ENCODE measurements at places on chromosomes 16 and 17.
A peak's percentile ranks its signal among the peaks of the same experiment; 100 is the strongest.

DNA sequence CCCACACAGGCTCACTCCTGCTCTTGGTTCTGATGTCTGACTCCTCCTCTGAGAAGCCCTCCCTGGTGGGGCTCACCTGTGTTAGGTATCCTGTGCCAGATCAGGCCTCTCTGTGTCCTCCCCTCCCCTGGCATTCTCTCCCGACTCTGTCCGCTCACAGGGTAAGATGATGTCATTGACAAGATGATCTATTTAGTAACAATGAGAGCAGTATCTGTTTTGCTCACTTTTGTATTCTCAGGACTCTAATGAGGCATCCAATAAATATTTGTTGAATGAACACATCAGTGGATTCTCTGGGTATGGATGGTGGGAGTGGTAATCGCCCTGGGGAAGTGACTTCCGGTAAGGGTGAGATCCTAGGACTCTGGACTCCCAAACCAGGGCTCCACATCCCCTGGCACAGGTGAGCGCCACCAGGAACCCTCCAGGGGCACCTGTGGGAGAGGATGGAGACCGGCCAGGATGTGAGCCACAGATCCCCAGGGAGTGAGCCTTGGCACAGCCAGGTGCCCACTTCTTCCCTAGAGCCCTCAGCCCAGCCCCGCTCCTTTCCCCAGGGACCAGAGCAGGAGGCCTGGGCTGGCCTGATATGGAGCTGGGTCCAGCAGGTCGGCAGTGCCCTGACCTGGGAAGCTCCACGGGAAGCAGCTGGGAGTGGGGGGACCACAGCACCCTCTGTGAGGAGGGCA lies 5.4 kb upstream of the HAP1 start:
- no peak for DNase-seq

DNA sequence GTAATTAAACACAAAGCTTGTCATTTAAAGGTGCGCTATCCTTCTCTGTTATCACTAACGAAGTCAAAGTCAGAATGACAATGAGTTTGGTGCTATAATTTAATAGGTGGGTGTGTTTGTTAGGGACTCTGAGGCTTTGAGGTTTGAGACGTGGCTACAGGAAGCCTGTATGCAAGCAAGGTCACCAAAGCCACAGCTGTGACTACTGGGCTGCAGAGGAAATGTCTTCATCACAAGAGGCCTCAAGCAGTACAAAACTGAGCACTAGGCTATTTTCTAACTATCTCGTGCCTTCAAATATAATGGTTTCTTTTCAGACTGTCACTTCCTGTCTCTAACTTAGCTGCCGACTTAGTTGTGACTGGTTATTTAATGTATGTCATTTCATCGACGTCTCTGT lies 141.2 kb downstream of the AATF start:
- DNase-seq: peak; percentile 72

- no peak for DNase-seq
Measured at GRCh38 chr17:75231741-75232464, 26.4 kb downstream of the NUP85 start.

DNA sequence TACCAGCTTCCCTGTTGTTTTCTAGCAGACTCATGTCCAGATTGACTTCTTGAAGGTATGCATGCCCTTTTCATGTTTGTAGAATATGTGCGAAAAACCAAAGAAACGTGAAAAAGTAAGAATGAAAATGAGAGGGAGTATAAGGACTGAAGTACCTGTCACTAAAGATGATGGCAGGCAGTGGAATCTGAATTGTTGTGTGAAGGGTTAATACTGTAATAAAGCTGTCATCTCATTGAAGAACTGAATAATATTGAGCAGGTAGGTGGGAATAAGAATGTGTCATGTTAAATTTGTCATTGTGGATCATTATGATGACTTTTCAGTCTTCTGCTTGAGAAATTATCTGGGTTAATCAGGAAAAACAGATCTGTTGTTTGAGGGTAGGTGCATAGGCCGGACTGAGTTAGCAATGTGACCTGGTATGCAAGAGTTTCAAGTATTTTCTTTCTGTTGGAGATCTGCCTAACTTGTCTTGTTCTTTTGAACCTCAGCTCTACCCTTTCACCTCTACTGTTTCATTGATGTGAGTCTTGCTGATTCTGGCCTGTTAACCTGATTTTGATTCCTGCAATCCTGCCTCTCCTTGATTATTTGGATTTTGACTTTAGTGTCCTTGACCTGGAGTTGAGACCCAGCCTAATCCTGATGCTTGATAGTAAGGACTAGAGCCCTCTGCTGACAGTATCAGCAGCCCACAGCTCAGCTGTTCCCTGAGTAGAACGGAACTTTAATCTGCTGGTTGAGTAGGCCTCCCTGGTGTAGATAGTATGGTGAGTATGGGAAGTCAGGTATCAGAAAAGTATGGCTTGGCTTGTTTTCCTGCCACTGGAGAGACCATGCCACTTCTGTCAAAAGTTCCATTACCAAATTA lies 64.6 kb downstream of the MAP2K4 start:
- no peak for DNase-seq

DNA sequence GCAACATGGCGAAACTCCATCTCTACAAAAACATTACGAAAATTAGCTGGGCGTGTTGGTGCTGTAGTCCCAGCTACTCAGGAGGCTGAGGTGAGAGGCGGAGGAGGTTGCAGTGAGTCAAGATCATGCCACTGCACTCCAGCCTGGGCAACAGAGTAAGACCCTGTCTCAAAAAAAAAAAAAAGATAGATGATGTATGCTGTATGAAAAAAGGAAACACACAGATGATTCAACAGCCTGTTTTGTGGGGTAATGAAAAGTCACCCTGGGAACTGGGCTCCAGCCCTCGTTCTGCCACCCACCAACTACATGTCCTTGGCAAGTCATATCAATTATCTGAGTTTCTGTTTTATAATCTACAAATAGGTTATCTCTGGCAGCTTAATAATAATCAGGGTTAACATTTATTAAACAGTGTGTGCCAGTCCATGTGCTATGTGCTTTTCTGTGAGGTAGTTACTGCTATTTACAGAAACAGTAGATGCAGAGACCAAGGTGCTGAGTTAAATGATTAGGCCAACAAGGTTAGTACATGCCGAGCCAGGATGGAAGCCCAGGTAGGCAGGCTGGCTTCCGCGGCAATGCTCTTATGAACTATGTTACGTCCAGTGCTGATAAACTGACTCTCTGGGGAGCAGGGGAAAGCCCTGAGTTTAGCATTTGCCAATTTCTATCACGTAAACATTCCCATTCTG lies 1.1 kb downstream of the G6PC1 start:
- no peak for DNase-seq

- peak; percentile 66 for DNase-seq
Measured at GRCh38 chr16:17224879-17225281, 245.9 kb downstream of the XYLT1 start.

GRCh38 chr17:22300731-22301352 lies 608.5 kb downstream of the KCNJ18 start:
- no peak for DNase-seq

DNA sequence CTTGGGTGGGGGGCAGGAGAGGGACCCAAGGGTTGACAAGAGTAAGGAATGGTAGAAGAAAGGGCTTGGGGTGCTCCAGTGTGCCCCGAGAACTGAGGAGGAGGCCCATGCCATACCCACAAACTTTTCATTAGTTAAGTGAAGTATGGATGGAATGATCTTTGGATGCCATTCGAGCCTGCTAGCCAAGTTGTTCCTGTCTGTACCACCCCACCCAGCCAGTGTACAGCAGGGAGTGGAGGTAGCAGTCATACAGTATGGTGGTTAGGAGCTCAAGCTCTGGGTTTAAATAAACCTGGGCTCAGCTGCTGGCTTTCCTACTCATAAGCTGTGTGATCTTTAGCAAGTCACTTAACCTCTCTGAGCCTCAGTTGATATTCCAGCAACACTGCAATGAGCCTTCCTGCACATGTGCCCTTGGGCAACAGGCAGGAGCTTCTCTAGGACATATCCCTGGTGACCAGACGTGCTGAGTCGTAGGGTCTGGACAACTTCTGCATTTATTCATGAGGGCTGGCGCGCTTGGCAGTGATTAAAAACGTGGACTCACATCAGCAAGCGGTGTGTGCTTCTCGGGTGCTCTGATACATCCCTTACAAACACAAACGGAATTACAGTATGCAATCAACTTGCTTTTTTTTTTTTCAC lies 22.9 kb downstream of the ITPRIPL2 start:
- DNase-seq: no peak

DNA sequence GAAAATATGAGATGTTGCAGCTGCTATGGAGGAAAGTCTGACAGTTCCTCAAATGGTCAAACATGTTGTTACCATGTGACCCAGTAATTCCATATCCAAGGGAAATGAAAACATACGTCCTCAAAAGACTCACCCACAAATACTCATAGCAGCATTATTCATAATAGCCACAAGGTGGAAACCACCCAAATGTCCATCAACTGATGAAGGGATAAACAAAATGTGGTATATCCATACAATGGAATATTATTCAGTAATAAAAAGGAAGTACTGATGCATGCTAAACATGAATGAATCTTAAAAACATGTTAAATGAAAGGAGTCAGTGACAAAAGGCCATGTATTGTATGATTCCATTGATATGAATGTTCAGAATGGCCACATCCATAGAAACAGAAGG lies 140.2 kb downstream of the PITPNC1 start:
- no peak for DNase-seq

GRCh38 chr17:79781736-79782575 lies 4.0 kb downstream of the CBX2 start:
- DNase-seq: no peak

- no peak for DNase-seq
Measured at GRCh38 chr17:28711723-28712031, at the start of gene PROCA1. Gene PROCA1, minus strand, starts transcription at chr17:28711888. Its CDS starts 228 bp downstream, at chr17:28711660.

GRCh38 chr16:19878757-19879156 lies 5.9 kb downstream of the GPRC5B start:
- DNase-seq: no peak

GRCh38 chr16:67053767-67054334 lies 24.9 kb downstream of the CBFB start:
- DNase-seq: no peak

GRCh38 chr16:84582958-84583516 lies 34.8 kb downstream of the COTL1 start:
- DNase-seq: no peak

- DNase-seq: no peak
Measured at GRCh38 chr17:27379888-27380533, 76.2 kb upstream of the KSR1 start.

DNA sequence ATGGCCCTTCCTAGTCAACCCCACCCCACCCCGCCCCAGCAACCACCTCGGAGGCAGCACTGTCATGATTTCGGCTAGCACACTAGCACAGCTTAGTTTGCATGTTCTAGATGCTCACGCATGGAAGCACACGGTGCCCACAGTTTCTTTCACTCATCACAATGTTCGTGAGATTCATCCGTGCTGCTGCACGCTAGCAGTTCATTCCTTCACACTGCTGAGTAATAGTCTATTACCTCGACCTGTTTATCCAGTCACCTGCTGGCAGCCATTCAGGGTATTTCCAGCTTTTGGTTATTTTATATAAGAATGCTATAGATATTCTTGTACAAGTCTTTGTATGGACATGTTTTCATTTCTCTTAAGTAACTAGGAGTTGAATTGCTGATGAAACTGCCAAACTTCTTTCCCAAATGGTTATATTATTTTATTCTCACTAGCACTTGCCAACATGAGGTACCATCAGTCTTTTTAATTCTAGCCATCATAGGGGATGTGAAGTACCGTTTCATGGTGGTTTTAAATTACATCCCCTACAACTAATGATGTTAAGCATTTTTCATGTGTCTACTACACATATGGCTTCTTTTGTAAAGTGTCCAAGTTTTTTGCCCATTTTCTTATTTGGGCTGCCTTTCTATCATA lies 75.7 kb downstream of the CYTH1 start:
- no peak for DNase-seq

- DNase-seq: no peak
Measured at GRCh38 chr17:67528751-67529436, 151.8 kb downstream of the PITPNC1 start.

- DNase-seq: no peak
Measured at GRCh38 chr17:48406936-48407567, 23.0 kb downstream of the SKAP1 start.

GRCh38 chr17:13102477-13102876 lies 84.7 kb upstream of the ELAC2 start:
- no peak for DNase-seq

DNA sequence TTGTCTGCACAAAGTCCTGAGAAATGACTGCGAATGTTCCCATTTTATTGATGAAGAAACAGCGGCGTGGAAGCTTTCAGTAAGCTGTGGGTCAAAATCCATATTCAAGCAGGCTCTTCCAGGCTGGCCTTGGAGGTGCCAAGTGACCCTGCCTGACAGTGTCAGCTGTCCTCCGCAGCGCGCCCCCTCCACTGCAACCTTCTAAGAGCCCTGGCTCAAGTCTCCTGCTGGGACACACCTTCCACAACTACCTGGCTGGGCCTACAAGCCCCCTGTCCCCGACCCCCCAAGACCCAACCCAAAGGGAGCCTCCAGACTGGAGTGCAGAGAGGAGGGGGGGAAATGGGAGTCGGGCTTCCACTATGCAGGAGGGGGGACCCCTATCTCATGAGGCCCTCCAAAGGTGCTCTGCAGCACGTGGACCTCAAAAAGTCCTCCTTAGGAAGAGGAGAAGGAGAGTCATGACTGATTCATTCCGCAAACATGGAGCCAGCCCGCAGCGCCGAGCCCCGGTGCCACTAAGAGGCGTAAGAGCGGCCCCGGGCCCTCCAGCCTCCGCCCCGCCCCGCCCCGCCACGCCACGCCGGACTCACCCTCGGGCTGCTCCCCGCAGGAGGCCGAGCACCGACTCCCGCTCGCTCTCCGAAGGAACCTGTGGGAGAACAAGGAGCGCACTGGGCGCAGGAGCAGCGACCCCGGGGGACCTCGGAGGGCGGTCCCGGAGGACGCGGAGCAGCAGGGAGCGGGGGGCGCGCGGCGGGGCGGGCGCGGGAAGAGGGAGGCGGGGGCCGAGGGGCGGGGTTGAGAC lies 574 bp downstream of the MPP3 start:
- DNase-seq: peak; percentile 28

- no peak for DNase-seq
Measured at GRCh38 chr17:1275962-1276736, 3.3 kb upstream of the TRARG1 start.

DNA sequence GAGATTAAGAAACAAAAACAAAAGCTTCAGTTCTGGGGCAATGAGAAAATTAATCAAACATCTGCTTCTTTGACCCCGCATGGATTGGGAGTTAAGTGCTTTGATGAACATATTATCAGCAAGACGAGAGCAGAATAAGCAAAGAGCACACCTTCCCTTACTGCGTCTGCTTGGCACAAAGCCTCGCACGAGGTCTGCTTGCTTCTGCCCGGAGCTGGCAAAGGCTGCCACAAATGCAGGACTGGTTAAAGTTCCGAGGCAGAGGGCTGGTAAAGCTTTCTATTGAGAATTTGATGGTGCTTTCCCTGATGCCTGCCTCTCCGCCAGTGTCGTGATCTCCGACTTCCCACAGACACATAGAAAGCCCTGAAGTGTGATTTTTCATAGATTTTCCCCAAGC lies 17.0 kb downstream of the VAT1L start:
- DNase-seq: no peak

- DNase-seq: no peak
Measured at GRCh38 chr17:35934760-35935159, 4.2 kb upstream of the RDM1 start.

- DNase-seq: no peak
Measured at GRCh38 chr16:75770051-75770450, 43.8 kb upstream of the CPHXL start.

Measured in AML-193 (cell line).